Non-pigmented ciliary epithelial cell (primary cell): ENCODE measurements at places on chromosomes 5 and 9.

DNA sequence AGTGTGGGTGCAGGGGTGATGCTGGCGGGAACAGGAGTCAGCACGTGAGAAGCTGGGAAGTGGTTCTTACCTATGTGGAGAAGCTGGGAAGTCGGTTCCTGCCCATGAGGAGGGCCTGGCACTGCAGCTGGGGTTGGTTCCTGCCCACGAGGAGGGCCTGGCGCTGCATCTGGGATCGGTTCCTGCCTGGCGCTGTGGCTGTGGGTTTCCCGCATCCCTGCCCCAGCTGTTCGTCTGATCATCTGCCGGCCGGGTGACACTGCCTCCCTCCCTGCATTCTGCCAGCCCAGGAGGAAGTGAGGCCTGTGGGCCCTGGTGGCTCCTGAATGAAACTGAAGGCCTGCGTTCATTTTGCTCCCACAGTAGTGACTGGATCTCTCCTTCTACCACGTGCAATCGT is 5.1 kb downstream of the OBP2A start:
- no peak for DNase-seq

GRCh38 chr9:132055756-132056155 is 23.9 kb downstream of the MED27 start:
- DNase-seq = no peak

DNA sequence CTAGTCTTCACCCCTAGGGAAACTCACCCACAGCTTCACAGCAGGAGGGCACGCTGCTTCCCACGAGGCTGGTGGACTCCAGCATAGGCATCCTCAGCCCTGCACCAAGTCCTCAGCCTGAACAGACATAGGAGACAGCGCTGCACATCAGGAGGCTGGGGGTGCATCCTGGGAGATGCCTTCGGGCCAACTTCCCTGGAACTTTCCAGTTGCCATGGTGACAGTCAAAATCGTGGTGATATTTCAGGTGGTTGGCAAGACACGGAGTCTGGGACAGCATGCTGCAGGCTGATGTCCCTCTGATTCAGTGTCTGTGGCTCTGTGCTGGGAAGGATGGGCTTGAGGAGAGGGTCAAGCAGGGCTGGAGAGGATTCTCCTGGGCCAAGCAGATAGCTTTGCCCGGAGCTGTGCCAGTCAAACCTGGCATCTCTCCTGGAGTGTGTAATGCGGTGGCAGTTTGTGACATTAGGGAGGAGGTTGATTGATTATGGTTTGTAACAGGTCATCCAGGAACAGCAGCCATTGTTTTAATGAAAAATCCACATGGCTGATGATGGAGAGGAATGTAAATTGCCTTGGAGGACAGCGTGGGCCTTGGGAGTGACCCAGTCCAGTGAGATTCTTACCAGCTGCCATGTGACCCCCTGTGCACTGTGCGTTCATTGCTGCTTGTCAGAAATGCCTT is 35.6 kb upstream of the SEMA4D start:
- no peak for DNase-seq

DNA sequence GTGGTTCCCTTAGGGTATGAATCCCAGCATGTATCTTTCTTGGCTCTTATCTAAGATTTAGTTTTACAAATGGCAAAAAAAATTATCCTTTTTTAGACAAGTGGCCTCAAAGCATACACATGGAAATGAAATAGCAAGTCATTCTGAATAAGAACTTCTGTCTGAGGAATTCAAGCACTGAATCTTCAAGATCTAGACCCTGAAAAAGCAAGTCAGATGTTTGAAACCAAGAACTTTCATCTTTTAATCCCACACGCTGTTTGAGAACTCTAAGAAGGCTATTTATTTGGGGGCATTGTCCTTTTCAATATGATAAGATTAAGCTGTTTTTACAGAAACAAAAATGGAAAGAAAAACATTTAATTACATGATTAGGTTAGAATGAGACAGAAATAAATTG is 549.2 kb upstream of the CYLC2 start:
- DNase-seq = no peak

- DNase-seq = no peak
Observed at GRCh38 chr5:74153255-74153790, 487.2 kb downstream of the ENC1 start.

DNA sequence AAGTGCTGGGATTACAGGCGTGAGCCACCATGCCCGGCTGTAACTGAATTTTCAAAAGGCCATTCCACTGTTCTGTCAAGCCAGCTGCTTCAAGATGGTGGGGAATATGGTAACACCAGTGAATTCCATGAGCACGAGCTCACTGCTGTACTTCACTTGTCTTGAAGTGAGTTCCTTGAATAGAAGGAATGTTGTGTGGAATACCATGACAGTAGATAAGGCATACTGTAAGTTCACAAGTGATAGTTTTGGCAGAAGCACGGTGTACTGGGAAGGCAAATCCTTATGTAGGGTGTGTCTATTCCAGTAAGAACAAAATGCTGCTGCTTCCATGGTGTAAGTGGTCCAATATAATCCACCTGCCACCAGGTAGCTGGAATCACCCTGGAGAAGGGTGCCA is 6.6 kb upstream of the PRXL2C start:
- peak; percentile 54 for DNase-seq

GRCh38 chr9:112558476-112558875 is 71.8 kb downstream of the KIAA1958 start:
- no peak for DNase-seq

DNA sequence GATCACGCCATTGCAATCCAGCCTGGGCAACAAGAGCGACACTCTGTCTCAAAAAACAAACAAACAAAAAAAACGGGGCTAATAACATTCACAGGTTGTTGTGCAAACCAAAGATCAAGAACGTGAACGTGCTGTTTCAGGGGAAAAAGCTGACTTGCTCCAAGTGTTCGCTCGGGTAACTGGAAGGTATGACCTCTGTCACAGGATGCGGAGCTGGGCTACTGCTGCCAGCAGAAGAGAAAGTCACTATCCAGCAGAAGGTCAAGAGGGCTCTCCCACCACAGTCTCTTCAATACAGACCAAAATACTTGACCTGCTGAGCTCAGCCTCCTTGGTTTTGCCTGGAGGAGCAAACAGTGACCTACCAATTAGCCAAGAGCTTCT is 59.7 kb downstream of the ABCA1 start:
- DNase-seq = no peak

- DNase-seq = no peak
Observed at GRCh38 chr5:30592833-30593232, 600.7 kb upstream of the CDH6 start.

GRCh38 chr5:1127959-1128785 is 16.3 kb upstream of the SLC12A7 start:
- no peak for DNase-seq

DNA sequence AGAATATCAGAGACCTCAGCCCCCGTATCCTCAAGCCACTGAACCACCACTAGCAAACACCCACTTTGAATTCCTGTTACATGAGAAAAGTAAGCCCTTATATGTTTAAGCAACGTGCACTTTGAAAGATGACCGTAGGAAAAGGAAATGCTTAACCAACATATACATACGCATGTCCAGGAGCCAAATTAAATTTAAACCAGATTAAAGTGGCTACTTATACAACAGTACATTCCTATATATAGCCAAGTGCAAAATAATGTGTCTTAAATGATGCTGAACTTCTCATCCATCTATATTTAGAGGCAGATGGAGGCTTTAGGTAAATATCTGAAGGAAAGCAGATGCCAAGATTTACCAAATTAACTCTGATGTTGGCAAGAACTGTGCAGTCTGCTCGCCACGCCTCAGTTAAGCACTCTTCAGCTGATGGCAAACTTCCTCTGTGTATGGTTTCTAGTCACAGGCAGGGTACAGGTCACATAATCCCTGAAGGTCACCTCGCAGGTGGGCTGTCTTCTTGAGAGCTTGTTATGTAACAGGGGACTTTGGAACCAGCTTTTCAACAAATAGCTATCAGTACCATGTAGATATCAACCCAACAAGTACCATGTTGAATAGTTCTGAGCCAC is 8.6 kb downstream of the GCNT4 start:
- DNase-seq = no peak

DNA sequence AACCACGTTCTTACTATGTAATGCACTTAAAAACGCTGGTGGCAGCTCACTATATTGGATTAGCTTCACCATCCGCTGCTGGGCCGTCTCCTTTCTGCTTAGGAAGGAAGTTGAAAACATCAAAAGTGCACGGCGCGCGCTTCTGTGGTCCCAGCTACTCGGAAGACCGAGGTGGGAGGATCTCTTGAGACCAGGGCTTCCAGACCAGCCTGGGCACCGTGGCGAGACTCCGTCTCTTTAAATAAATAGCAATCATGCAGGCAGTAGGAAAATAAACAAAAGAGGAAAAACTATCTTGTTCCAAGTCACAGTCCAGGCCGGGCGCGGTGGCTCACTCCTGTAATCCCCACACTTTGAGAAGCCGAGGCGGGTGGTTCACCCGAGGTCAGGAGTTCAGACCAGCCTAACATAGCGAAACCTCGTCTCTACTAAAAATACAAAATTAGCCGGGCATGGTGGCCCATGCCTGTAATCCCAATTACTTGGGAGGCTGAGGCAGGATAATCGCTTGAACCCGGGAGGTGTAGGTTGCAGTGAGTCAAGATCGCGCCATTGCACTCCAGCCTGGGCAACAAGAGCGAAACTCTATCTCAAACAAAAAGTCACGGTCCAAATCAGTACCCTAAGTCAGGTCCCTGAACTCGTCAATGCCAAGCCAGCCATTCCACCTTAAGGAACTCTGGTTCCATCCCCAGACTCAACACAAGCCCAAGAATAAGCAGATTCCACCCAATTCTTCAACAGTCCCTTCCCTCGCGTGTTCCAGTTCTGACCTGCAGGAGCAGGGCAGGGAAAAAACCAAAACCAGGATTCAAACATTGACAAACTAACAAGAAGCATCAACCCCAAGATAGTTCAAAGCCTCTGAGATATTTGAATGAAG is 1.0 kb upstream of the GOLGA1 start:
- no peak for DNase-seq

DNA sequence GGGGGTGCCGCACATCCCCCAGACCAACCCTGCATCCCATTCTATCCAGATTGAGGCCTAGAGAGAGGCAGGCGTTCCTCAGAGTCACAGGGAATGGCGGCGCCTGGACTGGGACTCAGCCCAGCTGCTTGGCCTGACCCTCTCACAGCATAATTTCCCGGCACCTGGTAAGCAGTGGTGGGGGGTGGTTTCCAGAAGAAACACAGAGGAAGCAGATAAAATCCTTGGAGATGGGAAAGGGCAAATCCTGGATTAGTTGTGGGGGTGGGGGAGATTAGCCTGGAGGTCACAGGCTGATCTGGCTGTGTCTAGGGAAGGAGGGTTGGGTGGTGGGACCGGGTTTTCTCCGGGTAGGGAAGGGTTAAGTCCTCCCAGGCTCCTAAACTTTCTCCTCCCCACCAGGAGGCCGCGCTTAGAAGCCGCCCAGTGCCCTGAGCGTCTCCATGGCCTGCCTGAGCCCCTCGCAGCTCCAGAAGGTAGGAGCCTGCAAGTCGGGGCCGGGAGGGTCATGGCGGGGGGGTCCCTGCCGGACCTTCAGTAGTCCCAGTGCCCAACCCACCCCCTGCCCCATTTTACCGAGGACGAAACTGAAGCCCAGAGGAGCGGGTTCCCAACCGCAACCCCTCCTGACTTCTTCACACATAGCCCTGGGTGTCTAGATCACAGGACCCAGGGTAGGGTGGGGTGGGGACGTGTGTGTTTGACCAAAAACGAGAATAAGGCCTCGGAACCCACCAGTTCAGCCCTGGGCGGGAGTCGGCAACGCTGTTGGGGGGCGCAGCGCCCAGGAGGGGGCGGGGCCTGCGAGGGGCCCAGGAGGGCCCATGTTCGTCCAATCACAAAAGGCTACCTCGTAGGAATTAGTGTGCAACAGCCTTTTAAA is 1.3 kb downstream of the PHYHD1 start:
- no peak for DNase-seq

GRCh38 chr5:136228136-136228757 is 35.3 kb upstream of the SMIM32 start:
- no peak for DNase-seq

- DNase-seq = no peak
Observed at GRCh38 chr5:141742866-141743851, 61.1 kb upstream of the ARAP3 start.

DNA sequence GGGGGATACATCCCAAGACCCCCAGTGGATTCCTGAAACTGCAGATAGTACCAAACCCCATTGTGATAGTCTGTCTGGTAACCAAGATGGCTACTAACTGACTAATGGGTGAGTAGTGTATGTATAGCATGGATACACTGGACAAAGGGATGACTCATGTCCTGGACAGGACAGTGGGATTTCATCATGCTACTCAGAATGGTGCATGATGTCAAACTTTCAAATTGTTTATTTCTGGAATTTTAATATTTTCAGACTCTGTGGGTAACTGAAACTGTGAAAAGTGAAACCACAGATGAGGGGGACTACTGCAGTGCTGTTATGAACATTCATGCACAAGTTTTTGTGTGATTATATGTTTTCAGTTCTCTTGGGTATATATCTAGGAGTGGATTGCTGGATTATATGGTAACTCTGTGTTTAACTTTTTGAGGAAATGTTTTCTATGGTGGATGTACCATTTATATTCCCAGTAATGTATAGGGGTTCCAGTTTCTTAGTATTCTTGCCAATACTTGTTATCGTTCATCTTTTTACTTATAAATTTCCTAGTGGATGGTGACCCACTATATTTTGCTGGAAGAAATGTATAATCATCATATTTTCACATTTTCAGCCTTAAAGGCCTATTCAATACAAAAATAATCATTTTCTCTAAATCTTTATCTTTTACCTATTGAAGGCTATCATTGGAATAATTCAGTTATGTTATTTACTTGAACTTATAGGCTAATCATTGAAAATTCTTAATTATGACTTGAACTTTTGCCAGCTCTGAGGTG is 140.9 kb downstream of the NR3C1 start:
- peak; percentile 93 for DNase-seq

- no peak for DNase-seq
Observed at GRCh38 chr5:32686799-32687498, 24.2 kb upstream of the NPR3 start.

DNA sequence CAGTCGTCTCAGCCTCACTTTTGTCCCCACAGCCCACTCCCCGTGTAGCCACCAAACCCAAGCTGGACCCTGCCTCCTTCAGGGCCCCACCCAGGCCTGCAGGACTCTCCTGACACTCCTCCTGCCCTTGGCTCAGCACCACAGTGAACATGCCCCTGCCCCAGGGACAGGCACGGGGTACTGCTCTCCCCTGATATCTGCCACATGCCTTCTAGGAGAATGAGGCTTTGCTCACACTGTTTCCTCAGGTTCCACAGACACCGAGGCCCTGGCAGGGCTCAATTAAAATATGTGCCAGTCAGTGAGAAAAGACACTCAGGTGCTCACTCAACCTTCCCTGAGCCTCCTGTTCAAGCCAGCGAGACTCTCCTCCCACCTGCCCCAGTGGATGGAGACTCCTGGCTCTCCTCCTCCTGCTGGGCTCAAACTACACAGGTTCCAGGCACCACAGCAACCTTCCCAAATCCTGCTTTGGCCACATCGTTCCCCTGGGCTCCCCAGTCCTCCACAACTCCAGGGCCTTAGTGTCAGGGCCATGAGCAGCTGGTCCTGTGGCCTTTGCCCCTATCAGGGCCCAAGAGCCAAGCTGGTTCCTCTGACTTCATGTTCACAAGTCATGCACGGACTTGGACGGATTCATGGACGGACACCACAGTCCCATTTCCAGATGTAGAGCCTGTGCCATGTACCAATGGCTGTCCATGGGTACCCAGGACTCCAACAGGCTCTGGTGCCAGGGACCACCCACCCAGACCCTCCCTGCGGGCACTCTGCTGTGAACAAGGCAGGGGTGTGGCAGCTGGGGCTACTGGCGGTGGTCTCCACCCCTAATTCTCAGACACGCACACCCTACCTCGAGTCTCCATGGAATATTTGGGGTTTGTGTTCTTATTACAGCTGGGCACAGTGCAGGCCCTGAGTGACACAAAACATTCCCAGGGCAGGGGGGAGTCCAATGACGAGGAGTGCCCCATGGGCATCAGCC is 36.6 kb downstream of the BICD2 start:
- DNase-seq = no peak
